Naive thymus-derived CD4-positive, alpha-beta T cell (primary cell): ENCODE measurements at places on chromosomes 5 and 9. TPM values are rescaled to one million over a fixed set of nuclear protein-coding genes. Genes with fewer than 3 reads are reported as not detected.

Gene FSTL4
- total RNA-seq = not detected

Gene RNF180
- not detected in 2 replicates for total RNA-seq

Gene LCN6
- not detected for total RNA-seq

DNA sequence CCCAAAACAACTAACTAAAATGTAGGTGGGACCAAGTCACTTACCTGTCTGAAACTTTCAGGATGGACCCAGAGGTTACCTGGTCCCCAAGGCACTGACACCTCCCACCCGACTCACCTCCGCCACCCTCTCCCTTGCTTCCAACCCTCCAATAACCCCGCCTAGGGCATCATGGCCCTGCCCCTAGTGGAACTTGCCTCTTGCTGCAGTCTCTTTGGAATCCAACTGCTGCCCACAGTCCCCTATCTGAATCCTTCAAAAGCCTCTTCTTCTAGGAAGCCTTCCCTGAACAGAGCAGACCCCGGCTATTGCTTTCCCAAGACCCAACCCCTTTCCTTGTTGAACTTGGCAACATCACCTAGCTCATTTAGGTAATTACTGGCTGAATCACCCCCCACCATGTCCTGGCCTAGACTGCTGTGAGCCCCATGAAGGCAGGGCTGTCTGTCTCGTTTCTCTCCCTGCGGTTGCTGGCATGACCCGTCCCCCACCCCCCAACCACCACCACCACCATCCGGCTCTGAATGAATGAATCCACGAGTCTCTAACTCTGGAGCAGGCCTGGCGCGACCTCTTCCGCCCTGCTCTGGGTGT, 9.4 kb downstream of the CRB2 start:
- no peak for DNase-seq
- no peaks in the 10 kb centered on the region for H3K36me3 ChIP-seq
- H3K27ac ChIP-seq = no peak overlapping the region
- no peaks in the 10 kb centered on the region for H3K27me3 ChIP-seq

- H3K4me3 ChIP-seq = no peak overlapping the region
- no peaks in the 10 kb centered on the region for H3K27me3 ChIP-seq
- H3K36me3 ChIP-seq = no peaks in the 10 kb centered on the region
- DNase-seq = no peak
- H3K4me1 ChIP-seq = peaks cover 5% of the 10 kb centered on the region
- no peak overlapping the region for H3K27ac ChIP-seq
Observed at GRCh38 chr5:180350711-180351465, 2.2 kb downstream of the GFPT2 start.

DNA sequence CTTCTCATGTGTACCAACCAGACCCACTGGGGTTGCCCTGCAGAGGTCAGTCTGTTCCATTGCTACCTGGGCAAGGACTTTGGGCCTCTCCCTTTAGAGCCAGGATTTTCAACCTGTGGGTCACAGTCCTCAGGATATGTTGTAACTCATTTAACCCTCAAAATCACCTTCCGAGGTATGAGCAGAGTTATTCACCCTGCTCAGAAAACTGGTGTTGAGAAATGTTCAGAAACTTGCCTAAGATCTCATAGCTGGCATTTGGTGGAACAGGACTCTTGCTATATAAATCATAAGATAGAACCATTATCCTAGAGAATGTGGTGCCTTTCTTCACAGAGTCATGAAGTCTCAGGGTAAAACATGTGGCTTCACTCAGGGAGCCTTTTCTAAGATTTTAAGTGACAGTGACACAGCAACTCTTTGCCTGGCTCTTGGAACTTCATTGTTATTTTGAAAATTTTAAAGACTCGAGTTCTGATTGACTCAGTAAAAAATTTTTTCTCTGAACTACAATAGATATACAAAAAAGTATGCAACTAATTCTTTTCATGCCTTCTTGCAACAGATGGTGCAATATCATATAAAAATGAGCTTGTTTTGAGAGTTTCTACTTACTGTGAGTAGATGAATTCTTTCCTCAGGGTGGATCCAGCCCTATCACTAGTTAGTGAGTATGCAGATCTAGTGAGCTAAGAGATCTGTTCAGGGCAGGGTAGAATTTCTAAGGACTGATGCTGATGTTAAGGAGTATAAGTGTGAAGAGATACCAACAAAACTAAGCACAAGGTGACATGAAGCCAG, 29.5 kb downstream of the CAST start:
- H3K27me3 ChIP-seq = no peaks in the 10 kb centered on the region
- no peak for DNase-seq
- no peaks in the 10 kb centered on the region for H3K4me1 ChIP-seq
- no peak overlapping the region for H3K27ac ChIP-seq

DNA sequence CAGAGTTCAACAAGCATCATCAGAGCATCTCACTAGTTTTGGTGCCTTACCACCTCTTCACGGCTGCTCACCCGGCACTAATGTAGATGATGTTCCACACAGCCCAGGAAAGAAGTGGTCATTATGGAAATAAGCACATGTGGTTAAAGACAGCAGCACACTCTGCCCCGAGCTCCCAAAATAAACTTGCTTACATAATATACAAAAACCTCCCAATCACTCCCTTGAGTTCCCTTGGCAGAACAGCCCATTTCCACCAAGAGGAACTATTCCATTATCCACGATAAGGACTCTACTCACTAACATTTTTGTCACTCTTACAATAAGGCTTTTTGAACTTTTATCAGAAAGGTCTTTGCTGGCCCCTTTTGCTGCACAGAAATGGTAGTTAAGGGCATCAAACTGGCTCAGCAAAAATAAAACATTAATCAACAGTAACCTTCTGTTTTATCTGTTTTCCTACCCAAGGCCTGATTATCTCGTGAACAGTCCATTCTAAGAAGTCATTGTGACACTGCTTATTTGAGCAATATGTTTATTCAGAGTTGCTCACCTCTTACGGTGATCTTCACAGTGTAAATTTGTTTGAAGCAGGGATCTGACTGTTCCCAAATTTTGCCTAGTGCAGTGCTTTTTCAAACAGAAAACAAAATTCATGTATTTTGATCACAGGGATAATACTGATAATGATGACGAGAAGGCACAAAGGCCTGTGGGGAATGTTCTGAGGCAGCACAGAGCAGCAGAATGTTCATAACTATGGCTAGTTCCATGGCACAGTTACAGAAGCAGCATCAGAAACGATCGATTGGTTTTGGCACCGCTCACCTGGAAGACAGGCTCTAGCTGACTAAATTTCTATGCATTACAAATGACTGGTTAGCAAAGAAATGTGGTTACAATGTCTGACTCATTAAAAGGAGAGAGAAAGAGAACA, 399.8 kb upstream of the PIK3R1 start:
- H3K27me3 ChIP-seq = no peaks in the 10 kb centered on the region
- no peak for DNase-seq
- H3K4me1 ChIP-seq = no peaks in the 10 kb centered on the region
- H3K27ac ChIP-seq = no peak overlapping the region

DNA sequence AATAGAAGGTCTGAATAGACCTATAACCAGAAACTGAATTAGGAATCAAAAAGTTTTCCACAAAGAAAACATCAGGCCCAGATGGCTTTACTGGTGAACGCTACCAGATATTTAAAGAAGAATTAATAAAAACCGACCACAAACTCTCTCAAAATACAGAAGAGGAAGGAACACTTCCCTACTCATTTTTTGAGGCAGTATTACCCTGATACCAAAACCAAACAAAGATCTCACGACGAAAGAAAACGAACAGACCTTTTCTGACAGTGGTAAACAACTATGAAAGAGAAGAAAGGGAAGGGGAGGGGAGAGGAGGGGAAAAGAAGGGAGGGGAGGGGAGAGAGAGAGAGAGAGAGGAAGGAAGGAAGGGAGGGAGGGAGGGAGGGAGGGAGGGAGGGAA, 13.5 kb downstream of the B4GALT1 start:
- no peak for DNase-seq
- H3K4me3 ChIP-seq = no peak overlapping the region
- H3K27ac ChIP-seq = peak overlapping the region; percentile 40
- peaks cover 66% of the 10 kb centered on the region for H3K4me1 ChIP-seq
- no peaks in the 10 kb centered on the region for H3K27me3 ChIP-seq

GRCh38 chr5:94691949-94692348, 73.5 kb downstream of the SLF1 start:
- DNase-seq = no peak
- H3K4me3 ChIP-seq = no peak overlapping the region
- no peaks in the 10 kb centered on the region for H3K36me3 ChIP-seq
- no peak overlapping the region for H3K27ac ChIP-seq
- H3K4me1 ChIP-seq = no peaks in the 10 kb centered on the region
